ENCODE measurements at places on chromosomes 12 and 14.

DNA sequence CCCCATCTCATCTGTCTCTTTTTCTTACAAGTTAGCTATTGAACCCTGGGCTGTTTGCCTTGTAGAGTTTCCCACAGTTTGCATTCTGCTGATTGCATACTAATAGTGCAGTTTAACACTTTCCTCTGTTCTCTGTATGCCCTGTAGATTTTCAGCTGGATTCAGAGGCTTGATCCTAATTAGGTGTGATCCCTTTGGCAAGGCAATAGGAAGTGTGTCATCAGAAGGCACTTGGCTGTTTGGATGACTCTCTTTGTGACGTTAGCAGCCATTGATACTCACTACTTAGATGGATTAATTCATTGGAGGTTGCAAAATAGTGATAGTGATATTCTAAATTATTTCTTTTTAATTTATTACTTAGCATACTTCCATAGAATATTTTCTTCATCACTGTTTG, 33.6 kb downstream of the FUT8 start:
- peak; percentile 60 for DNase-seq

GRCh38 chr14:74459976-74460375, 33.1 kb downstream of the NPC2 start:
- no peak for DNase-seq

DNA sequence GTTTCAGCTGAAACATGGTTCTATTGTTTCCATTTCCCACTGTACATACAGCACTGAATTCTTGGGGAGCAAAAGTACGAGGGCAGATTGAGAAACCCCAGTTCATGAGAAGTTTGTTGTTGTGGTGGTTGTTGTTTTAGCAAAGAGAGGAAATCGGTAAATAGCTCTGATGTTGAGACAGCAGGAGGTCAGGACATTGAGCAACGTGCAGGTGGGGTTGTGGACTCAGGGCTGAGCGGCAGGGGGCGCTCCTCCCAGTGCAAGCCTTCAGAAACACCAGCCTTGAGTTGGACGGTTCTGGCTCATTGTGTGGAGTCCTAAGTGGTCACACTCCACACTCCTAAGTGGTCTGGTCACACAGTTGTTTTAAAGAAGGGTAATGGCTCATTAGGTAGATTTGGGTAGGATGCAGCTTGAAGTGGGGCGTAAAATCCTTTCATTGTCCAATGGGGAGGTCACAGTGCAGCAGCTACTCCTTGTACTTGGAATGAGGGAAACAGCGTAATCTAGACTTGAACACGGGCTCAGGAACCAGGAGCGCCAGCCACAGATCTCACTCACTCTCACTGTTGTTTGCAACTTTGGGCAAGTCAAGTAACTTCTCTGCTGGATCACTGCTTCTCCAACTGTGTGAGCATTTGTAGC, 14.5 kb upstream of the PWP1 start:
- DNase-seq: peak; percentile 9

- no peak for DNase-seq
Observed at GRCh38 chr14:98798099-98798498, 473.9 kb downstream of the BCL11B start.

DNA sequence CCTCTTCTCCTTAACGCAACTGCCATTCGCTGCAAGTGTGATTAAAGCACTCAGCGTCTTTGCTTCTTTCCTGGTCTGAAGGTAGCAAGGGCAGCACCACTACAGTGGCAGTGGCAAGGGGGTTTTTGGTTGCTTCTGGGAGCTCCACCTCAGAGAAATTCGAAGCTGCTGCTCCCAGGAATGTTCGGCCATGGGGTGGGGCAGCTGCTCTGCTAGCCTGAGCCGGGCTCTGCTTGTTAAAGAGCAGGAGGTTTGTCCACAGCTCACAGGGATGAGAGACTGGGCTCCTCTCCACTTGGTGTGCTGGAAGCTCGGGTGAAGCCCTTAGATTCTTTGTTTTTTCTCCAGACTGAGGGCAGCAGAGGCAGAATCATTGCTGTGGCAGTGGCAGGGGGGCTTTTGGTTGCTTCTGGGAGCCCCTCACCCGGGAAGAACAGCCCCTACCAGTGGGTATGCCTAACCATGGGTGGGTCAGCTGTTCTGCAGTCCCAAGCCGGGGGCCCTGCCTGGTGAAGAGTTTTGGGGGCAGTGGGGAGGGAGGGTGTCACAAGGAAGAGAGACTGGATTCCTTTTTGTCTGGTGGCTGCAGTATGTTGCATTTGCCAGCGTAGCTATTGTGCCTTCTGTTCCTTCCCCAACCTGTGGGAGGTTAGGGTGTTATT, 340.2 kb downstream of the AEBP2 start:
- DNase-seq: no peak

DNA sequence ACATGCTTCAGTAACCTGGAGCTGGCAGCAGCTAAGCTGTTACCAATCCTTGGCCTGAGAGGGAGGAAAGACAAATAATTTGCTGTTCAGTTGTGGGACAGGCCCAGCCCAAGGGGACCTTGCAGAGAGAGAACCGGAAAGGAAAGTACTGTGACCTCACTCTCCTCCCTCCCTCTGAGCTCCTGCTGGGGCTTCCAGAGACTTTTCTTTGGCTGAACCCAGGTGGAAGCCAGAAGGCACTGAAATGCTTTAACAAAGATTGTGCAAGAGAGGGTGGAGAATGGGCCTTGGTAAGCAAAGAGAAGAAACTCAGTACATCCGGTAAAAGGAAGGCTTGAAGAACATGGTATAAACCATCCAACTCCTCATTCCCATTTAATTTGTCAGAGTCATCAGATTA, 457.1 kb downstream of the GLT1D1 start:
- no peak for DNase-seq

- peak; percentile 35 for DNase-seq
Observed at GRCh38 chr14:74085047-74085637, 386 bp downstream of the LIN52 start.

GRCh38 chr14:71597287-71597920, 334.8 kb upstream of the RGS6 start:
- no peak for DNase-seq

DNA sequence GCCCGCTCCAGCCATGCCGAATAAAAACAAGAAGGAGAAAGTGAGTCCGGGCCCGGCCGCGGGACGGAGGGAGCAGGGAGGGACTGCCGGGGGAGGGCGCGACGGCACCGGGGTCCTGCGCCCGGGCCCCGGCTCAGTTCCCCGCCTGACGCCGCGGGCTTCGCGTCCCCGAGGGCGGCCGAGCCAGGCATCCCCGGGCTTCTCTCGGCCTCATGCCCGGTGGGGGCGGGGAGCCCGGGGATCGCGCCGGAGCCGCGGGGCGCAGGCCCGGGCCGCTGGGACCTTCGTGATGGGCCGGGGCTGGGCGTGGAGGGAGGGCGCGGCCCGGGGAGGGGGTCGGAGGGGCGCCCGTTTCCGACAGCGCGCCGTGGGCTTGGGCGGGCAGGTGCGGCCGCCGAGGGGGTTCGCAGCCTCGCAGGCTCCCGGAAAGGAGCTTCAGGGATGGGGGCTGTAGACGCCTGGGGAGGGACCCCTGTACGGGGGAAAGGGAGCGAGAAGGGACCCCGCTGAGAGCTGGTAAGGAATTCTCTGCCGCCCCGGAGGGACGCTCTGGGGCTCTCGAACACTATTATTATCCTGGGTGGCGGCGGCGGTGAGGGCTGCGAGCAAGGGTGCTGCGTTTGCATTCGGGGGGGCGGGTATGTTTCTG, 496 bp downstream of the PPP2R5C start:
- no peak for DNase-seq

DNA sequence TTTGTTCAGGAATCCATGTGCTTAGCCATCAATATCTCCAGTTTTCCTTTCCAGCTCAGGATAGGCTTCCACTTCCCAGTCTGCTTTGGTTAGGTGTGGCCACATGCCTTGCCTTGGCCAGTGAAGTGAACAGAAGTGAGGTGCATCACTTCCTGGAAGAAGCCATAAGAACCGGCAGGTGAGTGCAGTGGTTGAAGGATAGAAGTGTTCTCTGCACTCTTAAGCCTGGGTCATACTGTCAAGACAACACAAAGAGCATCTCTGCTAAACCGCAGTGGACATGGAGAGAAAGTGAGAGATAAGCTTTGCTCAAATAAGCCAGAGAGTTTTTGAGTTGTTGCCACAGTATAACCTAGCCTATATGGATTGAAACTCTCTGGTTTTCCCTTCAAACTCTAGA, 11.4 kb downstream of the GNG2 start:
- DNase-seq: no peak

DNA sequence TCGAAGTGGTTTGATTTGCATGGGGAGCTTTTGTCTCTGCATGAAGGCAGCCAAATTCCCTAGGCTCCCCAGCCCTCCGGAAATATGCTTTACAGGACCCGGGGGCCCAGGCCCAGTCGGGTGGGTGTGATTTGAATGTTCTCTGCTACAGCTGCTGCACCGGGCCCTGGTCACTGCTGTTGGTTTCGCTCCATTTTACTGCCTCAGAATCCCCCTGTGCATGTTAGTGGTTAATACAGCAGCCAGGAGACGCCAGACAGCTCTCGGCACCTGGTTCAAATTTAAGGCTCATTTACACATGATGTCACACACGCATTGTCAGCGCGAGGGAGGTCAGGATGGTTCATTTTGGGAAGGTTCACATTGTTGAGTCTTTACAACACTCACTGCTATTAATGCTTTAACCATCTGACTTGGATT, 99.6 kb downstream of the SLC38A6 start:
- DNase-seq: no peak

- DNase-seq: peak; percentile 92
Observed at GRCh38 chr14:100416921-100417860, 94.1 kb downstream of the SLC25A47 start.

DNA sequence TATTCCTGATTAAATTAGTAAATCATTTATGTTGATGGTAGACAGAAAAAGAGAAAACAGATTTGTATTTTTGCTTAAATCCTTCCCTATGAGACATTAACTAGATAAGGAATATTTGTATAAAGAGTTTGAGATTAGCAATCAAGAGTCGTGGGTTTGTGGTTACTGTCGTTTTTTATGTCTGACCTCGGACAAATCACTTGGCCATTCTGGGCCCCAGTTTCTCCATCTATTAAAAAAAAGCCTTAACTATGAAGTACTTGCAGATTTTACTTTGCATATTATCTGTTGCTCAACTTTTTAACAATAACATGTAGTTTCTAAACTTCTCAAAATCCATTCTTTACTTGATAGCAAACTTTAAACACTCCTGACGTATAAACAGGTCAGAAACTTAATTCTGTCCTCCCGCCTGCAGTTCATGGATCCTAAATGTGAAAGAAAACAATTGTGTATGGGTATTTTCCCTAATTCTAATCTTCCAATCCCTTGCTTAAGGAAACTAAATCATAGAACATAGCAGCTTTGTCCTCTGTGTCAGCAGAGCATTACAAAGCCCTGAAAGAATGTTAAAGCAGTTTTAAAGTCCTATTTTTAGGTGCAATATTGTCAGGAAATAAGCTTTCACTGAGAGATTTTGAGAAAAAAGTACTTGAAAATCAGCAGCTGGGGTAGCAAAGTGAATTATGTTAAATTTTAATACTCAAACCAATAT, 118.2 kb downstream of the GPR135 start:
- no peak for DNase-seq

GRCh38 chr14:106277503-106277902, 751.1 kb downstream of the TMEM121 start:
- DNase-seq: no peak

- DNase-seq: no peak
Observed at GRCh38 chr14:89575386-89576061, 158.5 kb upstream of the FOXN3 start.

GRCh38 chr12:108307006-108307405, 32.1 kb downstream of the CMKLR1 start:
- peak; percentile 88 for DNase-seq

GRCh38 chr14:84584511-84584910, 945.4 kb upstream of the FLRT2 start:
- no peak for DNase-seq

GRCh38 chr14:37411079-37411735, 183.8 kb downstream of the FOXA1 start:
- DNase-seq: no peak

GRCh38 chr12:104827587-104827986, 130.5 kb downstream of the SLC41A2 start:
- peak; percentile 9 for DNase-seq

- peak; percentile 35 for DNase-seq
Observed at GRCh38 chr12:6199531-6200255, 507 bp upstream of the CD9 start.

- peak; percentile 62 for DNase-seq
Observed at GRCh38 chr14:76773188-76773885, 12.1 kb downstream of the VASH1 start.

GRCh38 chr14:92280554-92281262, 42.3 kb upstream of the SLC24A4 start:
- DNase-seq: no peak

GRCh38 chr12:120408771-120409170, 29.1 kb upstream of the COX6A1 start:
- no peak for DNase-seq

DNA sequence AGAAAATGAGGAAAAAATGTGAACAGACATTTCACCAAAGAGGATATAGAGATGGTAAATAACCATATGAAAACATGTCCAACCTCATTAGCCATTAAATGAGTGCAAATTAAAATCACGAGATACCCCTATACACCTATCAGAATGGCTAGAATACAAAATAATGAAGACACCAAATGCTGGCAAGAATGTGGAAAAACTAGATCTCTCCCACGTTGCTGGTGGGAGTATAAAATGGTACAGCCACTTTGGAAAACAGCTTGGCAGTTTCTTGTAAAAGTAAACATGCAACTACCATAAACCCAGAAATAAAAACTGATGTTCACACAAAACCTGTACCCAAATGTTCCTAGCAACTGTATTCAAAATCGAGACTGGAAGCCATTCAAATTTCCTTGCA, 38.3 kb upstream of the TCL1B start:
- no peak for DNase-seq

DNA sequence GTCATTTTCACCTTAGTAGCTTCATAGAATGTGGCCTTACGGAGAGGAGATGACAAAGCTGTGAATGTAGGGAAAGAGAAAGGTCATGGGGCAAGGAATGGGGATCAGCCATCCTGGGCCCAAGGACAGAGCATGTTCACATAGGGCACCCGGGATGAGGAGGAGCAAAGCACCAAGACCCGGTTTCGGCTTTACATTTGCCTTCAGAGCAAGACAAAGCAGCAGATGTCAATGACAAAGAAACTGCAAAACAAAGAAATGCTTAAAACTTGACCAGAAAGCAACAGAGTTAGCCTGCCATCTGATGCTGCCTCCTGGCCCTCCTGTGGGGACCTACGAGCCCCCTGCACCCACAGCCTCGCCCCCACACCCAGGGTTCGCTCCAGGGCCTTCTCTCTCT, 249.2 kb downstream of the SLC41A2 start:
- no peak for DNase-seq

DNA sequence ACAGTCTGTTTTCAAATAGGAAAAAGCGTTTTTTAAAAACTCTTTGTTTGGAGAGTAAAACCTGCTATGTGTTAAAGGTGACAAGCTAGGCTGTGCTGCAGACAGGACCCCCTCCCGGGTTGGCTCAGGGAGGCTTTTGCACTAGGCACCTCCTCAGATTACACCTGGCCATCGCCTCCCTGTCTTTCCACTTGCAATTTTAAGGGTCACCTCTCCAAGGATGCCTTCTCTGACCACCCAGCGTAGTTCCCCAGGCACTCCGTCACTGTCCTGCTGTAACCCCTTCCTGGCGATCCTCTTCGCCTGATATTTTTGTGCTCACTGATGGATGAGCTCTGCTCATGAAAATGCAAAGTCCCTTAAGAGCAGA, 80.7 kb downstream of the NTF3 start:
- DNase-seq: no peak

GRCh38 chr12:103848917-103849491, 8.0 kb upstream of the NT5DC3 start:
- DNase-seq: no peak

Measured in HCEC 1CT (cell line).